ENCODE measurements at places on chromosomes 4 and X. TPM values are rescaled to one million over a fixed set of nuclear protein-coding genes. Genes with fewer than 3 reads are reported as not detected.

UBE2D3 gene
- polyA plus RNA-seq: 348 TPM

C4orf36 gene
- not detected for polyA plus RNA-seq

STPG2 gene
- polyA plus RNA-seq: not detected

OTC gene
- 1.1 TPM for polyA plus RNA-seq

CXCL9 gene
- 56.9 TPM for polyA plus RNA-seq

TRAM1L1 gene
- polyA plus RNA-seq: 0.46 TPM

MAGEA9B gene
- polyA plus RNA-seq: not detected

ING2 gene
- polyA plus RNA-seq: 11.1 TPM

HTN1 gene
- polyA plus RNA-seq: not detected

IL2RG gene
- 90.1 TPM for polyA plus RNA-seq

GPC4 gene
- polyA plus RNA-seq: 9.4 TPM

PAGE4 gene
- polyA plus RNA-seq: not detected

RASL11B gene
- not detected for polyA plus RNA-seq

MAGEE1 gene
- polyA plus RNA-seq: 0.60 TPM

PNMA6A gene
- polyA plus RNA-seq: 1.1 TPM

SRPX gene
- polyA plus RNA-seq: 12.0 TPM

GIMD1 gene
- not detected for polyA plus RNA-seq

KDM5C gene
- 16.2 TPM for polyA plus RNA-seq

CXCL11 gene
- polyA plus RNA-seq: 22.0 TPM

CT83 gene
- not detected for polyA plus RNA-seq

GJB1 gene
- polyA plus RNA-seq: 65.6 TPM

HTN3 gene
- polyA plus RNA-seq: not detected

PDHA2 gene
- not detected for polyA plus RNA-seq

GAGE12F gene
- polyA plus RNA-seq: not detected

ZFYVE28 gene
- polyA plus RNA-seq: 20.4 TPM

HSFX3 gene
- polyA plus RNA-seq: not detected

GPM6B gene
- polyA plus RNA-seq: 0.46 TPM

CRMP1 gene
- polyA plus RNA-seq: under 0.01 TPM

TCEAL7 gene
- polyA plus RNA-seq: 7.2 TPM

NLGN3 gene
- under 0.01 TPM for polyA plus RNA-seq

AMTN gene
- not detected for polyA plus RNA-seq

SOWAHD gene
- 3.6 TPM for polyA plus RNA-seq

SH3BGRL gene
- polyA plus RNA-seq: 112 TPM

SPP1 gene
- 16.6 TPM for polyA plus RNA-seq

SSX4 gene
- not detected for polyA plus RNA-seq

Measured in sigmoid colon (tissue), 7 donors.